Activated CD8-positive, alpha-beta T cell treated with anti-CD3 and anti-CD28 coated beads, Interleukin-2, amount 10 ng/mL, durations not matched to agents 7 days and 5 days (primary cell): ENCODE measurements at places on chromosomes 12 and 14.

- DNase-seq = no peak
Observed at GRCh38 chr14:65723348-65723747, 310.8 kb downstream of the FUT8 start.

DNA sequence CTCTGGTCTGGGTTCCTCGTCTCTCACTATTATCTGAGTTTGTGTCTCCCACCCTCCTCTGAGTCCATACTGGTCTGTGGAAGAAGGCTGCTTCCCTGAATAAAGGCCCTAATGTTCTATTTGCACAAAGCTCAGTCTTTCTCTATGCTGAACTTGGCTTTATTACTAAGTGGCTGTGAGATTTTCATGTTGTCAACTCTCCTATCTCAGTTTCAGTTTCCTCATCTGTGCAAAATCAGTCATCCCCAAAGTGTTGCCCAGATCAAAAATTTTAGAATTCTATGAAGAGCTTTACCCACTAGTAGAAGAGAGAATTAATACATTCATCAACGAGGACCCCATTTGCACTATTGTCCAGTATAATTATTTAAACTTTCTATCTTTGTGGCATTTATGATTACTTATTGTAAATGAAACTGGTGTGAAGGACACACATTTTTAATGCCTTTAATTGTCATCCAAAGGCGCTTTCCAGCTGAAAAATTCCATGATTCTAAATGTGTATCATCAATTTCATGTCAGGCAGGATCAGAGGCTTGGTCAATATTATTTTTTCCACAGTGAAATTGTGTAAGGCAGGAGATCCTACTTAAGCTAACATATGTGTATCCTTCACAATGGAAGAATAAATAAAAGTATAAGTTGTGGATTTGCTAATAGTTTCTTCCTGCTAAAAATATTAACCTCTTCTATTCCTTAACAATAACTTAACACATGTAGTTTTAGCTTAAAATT, 79.1 kb upstream of the EEA1 start:
- DNase-seq = no peak

- DNase-seq = no peak
Observed at GRCh38 chr14:36346052-36346451, 25.6 kb upstream of the MBIP start.

DNA sequence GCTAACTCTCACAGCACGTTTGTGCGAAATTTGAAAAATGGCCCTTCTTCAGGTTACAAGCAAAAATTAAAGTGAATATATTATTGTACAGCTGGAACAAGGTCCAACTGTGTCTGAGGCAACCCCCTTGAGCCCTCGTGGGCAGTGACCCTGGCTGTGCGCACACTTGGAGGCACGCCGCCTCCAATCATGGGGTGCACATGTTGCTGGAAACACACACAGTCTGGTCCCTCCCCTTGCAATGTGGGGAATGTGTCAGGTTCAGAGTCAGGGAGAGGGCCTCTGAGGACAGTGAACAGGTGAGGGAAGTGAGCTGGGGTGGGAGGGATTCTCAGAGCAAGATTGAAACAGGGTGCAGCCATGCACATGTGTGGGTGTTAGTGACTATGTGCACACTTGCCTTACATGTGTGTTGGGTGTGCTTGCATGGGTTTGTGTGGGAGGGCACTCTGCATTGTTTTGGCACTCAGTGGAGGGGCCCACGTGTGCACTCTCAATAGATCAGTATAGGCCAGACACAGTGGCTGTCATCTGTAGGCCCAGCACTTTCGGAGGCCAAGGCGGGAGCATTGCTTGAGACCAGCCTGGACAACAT, 9.6 kb downstream of the TSPAN9 start:
- DNase-seq = no peak

DNA sequence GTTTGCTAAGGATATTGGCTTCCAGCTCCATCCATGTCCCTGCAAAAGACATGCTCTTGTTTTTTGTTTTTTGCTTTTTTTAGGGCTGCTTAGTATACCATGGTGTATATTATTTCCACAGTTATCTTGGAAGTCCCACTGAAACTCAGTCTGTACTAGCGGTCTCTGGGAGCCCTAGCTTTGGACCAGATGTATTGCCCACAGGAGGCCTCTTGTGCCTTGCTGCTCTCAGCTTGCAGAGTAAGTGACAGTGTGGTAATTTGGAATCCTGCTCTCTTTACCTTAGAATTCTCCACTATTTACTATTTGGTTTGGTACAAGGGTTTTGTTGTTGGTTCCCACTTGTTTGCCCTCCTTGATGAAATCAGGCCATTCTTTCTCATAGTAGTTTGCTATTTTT, 1022.9 kb downstream of the LRFN5 start:
- DNase-seq = no peak

DNA sequence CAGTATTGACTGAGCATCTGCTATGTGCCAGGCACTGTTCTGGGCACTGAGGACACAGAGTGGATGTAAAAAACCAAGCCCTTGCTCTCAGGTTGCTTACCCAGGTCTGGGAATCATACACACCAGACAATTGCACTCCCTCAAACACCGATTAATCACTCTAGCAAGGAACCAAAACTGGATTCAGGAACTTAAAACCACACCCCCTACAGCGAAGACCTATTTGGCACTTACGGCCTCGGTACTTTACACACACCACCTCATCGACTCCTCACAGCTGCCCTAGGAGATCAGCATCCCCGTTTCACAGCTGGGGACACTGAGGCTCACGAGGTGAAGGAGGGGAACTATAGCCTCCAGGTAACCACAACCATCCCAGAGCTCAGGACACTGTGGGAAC, 1.6 kb downstream of the GLTP start:
- DNase-seq = no peak

DNA sequence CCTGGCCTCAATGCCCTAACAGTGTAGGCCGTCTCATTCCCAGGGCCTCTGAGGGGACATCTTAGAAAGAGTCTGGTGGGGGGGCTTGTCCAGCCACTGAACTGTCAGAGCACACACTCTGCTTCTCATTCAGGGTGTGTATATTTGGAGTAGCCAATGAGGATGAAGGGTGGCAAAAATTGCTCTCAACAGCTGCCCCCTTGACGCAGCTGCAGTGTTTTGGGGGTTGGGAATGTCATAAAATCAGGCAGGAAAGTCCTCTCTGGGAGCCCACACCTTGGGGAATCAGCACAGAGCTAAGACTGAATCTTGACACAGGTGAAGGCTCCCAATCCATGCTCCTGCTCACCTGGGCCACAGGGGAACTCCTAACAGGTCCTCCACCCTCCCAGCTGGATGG, 1.5 kb downstream of the RASAL1 start:
- no peak for DNase-seq

DNA sequence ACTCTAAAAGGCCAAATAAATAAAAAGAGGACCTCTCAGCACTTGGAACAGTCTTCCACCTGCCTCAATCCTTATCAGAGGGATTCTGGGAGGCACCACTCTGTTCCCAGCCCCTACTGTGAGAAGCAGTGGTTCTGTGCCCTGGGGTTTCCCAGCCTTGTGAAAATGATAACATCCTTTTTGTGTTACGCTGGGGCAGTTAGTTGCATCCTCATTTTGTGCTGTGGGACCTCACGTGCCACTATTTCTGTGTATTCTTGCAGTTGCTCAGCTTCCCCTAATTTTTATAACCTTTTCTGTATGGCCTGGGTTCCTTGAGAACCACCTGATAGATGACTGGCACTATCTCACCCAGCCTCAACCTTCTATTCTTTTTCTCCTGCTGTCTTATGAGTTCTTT, 10.8 kb upstream of the CMA1 start:
- no peak for DNase-seq

GRCh38 chr14:105346876-105347586, 32.5 kb downstream of the PACS2 start:
- DNase-seq = no peak

- no peak for DNase-seq
Observed at GRCh38 chr14:62118461-62118860, 356.2 kb downstream of the SNAPC1 start.

GRCh38 chr14:63770187-63770807, 42.4 kb upstream of the SGPP1 start:
- peak; percentile 75 for DNase-seq

GRCh38 chr14:92503756-92504491, 9.7 kb upstream of the RIN3 start:
- no peak for DNase-seq

GRCh38 chr12:130334937-130335336, 2.8 kb upstream of the PIWIL1 start:
- no peak for DNase-seq

GRCh38 chr12:24463375-24463774, 485.5 kb downstream of the BCAT1 start:
- no peak for DNase-seq

- no peak for DNase-seq
Observed at GRCh38 chr14:22919601-22919921, 612 bp upstream of the RBM23 start.

DNA sequence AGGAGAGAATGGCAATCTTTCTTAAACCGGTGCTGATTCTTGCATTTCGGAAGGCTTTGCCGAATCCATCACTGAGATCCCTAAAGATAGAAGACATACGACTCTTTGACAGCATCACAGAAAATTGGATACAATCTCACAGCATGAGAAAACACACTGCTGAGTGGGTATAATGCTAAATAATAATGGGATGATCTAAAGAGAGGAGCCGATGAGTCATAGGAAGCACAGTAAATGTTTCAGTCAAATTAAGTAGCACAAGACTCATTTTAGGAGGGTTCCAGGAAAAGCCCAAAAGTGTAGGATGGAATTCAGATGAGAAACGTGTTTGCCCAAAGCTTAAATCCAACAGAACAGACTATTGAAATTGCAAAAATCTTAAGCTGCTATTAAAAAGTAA, 81.7 kb downstream of the CPNE8 start:
- DNase-seq = no peak

DNA sequence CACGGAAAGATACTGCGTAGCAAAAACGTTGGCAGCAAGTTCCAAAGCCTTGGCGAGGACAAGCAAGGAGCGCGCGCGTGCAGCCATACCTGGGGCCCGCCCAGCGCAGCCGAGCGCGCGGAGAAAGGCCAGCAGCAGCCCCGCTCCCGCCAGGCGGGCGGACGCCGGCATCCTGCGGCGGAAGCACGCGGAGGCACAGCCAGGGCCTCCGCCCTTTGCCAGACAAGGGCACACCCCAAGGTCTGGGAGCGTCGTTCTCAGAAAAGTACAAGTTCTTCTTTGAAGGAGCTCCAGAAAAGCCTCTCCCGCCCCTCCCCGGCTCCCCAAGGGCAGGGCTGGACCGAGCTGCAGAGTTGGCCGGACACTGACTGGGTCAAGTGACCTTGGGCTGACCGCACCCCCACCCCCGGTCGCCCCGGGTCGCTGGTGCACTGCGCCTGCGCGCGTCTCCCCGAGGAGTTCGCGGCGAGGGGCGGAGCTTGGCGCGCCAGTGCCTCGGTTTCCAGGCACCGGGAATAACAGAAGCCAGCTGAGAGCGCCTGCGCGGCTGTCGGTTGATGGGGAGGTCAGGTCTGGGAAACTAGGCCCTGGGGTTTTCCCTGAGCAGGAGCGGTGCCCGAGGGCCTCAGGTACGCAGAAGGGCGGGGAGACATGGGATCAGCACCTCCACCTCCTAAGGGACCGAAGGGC, at the start of gene ZC2HC1C:
TSS of gene ZC2HC1C (plus strand) at position 521 of the 690 bp plus-strand sequence. CDS start 933 bp downstream, outside the sequence.
- DNase-seq = peak; percentile 69

- DNase-seq = no peak
Observed at GRCh38 chr12:95815632-95816212, 25.2 kb upstream of the NTN4 start.

GRCh38 chr12:131229426-131230339, 276.0 kb downstream of the ADGRD1 start:
- no peak for DNase-seq

DNA sequence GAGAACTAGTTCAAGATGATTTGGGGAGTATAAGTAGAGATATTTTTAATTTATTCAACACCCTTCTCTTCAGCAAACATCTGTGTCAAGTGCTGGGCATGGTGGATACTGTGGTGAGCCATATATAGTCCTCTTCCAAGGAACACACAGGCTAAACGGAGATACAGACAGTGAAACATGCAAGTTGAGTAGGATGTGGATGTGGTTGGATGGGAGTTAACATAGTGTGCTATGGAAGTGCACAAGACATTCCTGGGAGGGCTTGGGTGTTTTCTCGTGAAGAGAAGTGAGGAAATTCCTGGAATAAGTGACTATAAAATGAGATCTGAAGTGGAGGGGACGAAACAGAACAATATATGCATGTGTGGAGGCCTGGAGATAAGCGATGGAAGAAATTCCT, 181.1 kb upstream of the NPAS3 start:
- no peak for DNase-seq

- peak; percentile 48 for DNase-seq
Observed at GRCh38 chr14:100547633-100548294, 39.5 kb downstream of the BEGAIN start.
